Hippocampal formation (tissue), 2 donors: ENCODE measurements at places on chromosomes 4 and X.

GRCh38 chr4:8541981-8542715 is 38.0 kb upstream of the GPR78 start:
- DNase-seq = no peak

DNA sequence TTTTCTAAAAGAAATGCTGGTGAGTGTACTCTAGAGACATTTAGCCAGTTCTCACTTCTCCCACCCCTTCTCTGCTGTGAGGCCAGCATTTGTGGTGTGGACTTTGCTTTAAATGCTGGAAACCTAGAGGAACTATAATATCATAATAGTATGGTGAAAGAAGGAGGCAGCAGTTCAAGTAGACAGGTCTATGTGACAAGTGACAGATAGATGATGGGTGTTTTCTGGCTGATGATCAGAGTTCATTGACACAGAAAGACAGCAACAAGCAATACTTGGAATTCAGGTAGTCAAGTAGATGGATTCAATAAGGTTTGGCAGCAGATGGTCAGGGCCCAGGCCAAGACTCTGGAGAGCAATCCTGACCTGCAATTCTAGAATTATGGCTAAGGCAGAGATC is 317.5 kb downstream of the PCDH7 start:
- no peak for DNase-seq

- no peak for DNase-seq
Observed at GRCh38 chr4:46385946-46386345, 4.0 kb downstream of the GABRA2 start.

GRCh38 chr4:76984127-76984526 is 34.6 kb downstream of the SEPTIN11 start:
- no peak for DNase-seq

DNA sequence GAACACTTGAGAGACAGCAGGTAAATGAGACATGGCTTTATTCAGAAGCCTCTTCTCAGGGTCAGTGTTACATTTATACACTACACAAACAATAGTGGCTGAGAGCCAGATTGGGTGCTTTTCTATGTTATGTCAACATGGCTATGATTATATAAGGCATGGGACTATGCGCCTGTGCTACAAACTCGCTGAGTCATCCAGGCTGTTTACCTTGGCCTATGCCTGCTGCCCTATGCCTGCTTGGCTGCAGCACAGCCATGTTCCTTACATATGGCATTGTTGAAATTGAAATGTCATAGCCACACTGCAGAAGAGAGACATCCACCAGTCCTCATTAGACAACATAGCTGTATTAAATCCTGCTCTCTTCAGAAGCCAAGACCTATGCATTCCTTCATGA is 236.3 kb upstream of the NWD2 start:
- DNase-seq = no peak

DNA sequence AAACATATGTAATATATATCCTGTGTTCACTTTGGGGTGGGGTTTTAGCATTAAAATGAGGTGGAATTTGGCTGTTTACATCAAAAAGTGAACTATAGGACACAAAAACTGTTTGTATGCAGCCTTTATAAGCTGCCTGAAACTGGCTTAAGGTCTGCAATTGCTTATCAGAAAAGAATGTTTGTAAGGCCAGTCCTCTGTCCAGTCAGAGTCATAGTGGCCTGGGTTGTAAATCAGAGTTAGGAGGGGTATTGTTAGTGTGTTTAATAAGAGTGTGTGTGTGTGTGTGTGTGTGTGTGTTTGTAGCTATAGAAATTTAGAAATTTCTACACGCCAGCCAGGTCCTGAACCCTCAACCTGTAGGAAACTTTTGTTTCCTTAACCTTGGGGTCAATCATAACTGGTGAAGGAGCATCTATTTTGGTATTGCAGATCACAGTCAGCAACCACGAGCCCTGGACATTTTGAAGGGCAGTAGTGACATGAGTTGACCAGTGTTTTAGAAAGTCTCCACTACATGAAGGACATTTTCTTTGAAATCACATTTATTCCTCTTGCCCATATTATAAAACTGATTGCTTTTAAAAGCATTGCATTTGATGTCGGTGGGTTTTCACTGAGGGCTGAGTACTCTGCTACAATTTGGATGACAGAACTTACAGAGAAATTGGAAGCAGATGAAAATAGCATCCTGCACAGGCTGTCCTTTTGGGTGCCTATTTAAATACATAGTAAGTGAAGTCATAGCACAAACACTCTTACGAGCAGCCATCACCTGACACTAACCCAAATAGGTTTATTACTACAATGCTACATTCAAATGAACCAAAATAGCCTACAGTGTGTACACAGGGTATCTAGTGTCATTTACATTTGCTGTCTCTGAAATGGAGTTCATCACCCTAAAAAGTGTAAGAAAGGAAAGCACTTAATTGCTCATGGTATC is 11.2 kb upstream of the TMEM154 start:
- no peak for DNase-seq

DNA sequence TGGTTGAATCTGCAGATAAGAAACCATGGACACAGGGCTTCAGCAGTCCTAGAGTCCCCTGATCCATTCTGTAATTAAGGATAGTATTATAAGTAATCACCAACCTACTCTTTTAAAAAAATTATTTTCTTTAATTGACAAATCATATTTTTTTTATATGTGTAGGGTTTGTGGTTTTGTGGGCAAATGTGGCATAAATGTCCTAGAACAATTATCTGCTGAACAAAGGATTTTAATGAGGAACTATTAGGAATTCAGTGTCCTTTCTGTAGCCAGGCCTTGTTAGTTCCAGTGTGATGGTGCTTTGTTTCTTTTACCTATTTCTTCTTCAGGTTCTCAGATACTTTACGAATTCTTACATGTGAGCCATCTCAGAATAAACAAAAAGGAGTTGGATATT is 32.4 kb downstream of the PRIMPOL start:
- DNase-seq = no peak

- peak; percentile 96 for DNase-seq
Observed at GRCh38 chr4:7042503-7043283, 479 bp upstream of the TADA2B start.

GRCh38 chr4:82201805-82202641 is 171.8 kb downstream of the HNRNPD start:
- no peak for DNase-seq

DNA sequence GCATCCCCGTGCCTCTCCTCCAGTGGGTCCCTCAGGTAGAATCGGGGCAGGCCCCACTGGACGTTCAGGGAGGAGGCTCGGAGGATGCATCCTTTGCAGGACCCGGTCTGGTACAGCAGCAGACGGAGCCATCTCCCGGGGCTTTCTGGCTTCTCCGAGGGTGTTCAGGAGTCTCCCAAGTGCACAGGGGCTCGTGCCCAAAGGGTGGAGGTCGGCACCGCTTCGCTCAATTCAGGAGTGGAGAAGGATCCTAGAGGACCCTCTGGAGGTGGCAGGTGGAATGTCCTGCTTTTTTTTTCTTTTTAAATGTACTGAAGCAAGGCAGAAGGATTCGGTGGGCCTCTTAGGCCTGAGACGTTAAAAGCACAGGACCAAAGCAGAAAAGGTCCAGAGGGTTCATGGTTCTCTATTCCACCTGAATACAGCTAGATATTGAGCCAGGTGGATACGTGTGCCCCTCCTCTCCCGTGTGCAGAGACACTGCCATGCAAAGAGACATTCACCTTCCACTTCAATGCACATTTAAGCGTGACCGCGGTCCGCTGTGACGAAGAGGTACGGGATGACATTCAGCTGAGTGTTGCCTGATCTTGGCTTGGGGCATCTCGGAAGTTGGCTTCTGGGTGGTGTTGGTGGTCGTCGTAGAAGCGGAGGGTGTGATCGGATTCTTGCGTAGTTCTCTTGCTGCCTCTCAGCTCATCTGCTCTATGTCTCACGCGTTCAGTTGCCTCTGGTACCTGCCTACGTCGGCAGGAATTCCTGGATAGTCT is 281.2 kb upstream of the AGTR2 start:
- DNase-seq = no peak

DNA sequence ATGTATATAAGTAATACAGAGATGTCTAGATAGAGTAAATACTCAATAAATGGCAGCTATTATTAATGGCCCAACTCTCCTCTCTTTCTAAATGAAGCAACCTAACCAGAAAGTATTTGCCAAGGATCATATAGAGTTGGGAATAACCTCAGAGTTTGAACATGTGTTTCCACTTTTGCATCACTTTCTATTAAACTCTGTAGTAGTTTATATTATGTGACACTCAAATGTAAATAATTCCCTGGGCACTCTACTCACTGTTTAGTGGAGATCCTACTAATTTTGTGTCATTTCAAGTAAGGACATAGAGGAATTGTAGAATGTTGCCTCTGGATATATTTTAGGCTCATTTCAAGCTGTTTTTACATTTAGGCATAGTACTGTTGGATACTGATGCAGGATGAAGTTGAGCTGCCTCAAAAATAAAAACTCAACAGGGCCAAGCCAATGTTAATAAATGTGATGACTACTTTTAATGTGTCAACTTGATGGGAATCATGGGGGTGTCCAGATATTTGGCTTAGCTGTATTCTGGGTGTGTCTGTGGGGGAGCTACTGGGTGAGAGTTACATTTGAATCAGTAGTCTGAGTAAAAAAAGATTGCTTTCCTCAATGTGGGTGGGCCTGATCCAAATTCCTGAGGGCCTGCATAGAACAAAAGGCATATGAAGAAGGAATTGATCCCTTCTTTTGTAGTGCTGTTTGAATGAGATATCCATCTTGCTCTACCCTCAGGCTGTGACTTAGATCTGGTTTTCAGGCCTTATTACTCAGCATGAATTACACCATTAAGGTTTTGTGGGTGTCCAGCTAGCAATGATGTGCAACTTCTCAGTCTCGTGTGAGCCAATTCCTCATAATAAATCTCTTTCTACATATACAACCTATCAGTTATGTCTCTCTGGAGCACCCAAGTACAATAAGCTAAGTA is 1368.2 kb downstream of the STIM2 start:
- DNase-seq = no peak
